A549 treated with ZK216348 at 1 μM for 4 hours (cell line): ENCODE measurements at places on chromosomes 13 and 19. TPM values are rescaled to one million over a fixed set of nuclear protein-coding genes. Genes with fewer than 3 reads are reported as not detected.

Gene ACER1
- not detected in 5 replicates for total RNA-seq

Gene SOX1
- total RNA-seq = not detected in 5 replicates

Gene PSG5
- total RNA-seq = 0.54 to 0.84 TPM (median 0.60 TPM) in 5 replicates

Gene LGALS7
- 0.73 to 0.97 TPM (median 0.78 TPM) in 3 of 5 replicates, not detected in the others for total RNA-seq

Gene FGF22
- total RNA-seq = 0.21 to 1.0 TPM (median 0.87 TPM) in 5 replicates

Gene PLEKHG2
- total RNA-seq = 43.4 to 100 TPM (median 80.1 TPM) in 5 replicates
